ENCODE measurements at places on chromosomes 5 and 9.

DNA sequence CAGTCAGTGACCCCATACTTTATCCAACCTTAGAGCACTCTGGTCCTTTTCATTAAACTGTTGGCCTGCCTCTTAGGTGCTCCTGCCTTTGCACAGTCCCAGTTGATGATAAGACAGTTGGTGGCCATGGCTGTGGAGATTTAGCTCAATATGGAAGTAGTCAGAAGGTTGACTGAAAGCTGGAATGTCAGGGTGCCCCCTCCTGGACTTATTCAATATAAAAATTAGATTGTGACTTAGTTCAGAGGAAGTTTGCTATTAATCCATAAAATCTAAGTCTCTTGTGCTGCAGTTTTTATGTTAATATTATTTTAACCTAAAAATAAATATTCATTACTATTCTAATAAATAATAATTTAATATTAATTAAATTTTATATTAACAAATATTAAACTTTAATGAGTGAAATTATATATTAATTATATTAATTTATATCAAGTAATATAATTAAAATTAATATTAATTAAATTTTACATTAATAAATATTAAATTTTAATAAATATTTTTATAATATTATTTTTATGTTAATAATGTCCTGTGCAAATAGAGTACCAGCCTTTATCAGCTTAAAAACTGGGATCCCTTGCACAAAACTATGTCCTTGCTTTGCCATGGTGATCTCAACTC, 77.7 kb upstream of the ADAMTSL1 start:
- DNase-seq, result no peak

GRCh38 chr5:172548981-172549687, 91.9 kb upstream of the NEURL1B start:
- no peak for DNase-seq

DNA sequence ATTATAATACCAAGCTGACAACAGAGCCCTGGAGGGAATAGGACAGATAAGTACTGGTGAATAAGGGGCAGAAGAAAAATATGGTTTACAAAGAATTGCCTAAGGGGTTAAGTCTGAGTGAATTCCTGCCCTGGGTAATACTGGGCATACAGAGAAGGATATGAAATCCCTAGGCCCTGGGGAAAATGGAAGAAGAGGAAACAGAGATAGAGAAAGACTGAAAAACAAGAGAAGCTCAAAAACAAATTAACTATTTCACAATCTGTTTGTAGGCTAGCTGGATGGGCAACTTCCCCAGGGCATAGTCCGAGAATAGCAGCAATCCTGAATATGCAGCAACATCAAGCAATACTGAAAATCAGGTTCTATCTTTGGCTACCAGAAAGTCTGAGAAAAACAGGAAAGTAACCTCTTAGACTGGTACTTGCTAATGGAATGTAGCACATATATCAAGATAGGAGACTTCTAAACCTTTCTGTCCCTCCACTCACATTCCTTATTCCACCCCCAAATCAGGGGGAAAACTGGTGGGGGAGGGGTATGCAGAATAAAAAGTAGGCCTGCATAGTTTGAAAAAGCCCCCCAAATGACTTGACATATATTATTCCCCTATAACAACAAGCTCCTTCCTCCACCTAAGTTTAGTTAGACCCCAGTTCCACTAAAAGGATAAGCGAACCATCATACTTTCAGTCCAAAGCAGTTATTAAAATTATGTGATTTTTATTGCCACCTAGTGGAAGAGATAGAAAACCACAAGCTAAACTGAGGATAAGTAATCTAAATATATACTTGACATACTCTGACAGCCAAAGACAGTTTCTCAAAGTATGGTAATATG, 20.6 kb downstream of the SLC38A9 start:
- DNase-seq, result no peak

- no peak for DNase-seq
Observed at GRCh38 chr9:123033864-123034601, 566 bp downstream of the GPR21 start.

DNA sequence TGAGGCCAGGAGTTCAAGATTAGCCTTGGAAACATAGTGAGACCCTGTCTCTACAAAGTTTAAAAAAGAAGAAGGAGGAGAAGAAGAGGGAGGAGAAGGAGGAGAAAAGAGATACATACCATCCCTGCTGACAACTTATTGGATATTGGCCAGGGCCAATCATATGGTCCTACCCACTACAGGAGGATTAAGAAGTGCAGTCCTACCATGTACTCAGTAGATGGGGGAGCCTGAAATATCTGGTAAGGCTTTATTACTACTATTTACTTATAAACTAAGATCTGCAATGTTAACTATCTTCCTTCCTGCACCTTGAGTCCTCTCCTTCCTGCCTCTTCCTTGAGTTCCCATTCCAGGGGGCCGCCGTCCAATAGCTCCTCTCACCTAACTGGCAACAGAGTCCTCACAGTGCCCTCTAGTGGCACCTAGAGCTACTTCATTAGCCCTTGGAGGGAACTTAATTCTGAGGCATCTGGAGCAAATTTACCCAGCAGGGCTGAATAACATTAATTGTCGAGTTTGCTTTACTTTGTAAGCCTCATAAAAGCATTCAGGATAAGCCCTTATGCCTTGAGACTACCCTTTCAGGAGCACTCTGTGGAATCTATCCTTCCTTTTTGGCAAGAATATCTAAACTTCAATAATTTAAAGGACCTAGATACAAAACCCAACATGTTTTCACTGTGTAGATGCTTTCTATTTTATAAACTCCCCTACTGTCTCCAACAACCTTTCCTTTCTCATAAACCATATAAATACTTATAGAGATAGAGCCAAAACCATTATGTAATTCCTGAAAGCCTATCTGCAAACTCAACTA, 39.1 kb upstream of the RANBP6 start:
- DNase-seq, result peak; percentile 30

GRCh38 chr5:180832638-180833068, 28.4 kb downstream of the ZFP62 start:
- no peak for DNase-seq

DNA sequence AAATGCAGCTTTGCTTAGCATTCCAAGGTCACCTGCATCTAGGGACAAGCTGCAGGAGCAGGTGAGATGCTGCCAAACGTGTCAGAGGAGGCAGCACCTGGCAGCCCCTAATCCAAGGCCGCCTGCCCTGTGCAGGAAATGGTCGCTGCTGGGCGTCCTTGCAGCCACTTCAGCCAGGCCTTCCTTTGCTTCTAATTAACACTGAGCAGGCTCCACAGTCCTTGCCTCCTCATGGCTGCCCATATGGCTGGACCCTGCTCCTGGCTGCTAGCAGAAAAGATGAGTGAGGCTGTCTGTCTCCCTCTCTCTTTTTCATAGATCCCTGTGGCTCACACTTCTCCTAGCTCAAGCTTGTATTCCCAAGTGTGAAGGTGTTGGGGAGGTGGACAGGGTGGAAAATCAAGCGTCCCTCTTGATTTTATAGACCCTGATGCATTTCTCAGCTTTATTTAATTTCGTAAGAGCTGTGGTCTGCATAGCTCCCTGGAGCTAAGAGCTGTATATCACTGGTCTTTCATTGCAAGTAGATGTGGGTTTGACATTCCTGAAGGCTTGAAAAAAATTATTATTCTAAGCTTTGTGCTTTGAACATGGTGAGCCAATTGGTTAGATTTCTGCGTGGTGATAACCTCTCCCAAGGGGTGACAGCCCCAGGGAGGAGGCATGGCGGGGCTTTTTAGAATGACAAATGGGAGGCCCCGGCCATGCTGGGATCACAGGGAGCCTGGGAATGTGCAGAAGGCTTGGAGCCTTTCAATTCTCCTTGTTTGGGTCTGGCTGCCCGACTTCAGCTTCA, 193.8 kb downstream of the SLIT3 start:
- no peak for DNase-seq

- DNase-seq, result no peak
Observed at GRCh38 chr9:16057541-16057940, 504.7 kb downstream of the CCDC171 start.

GRCh38 chr5:128424646-128425045, 113.4 kb downstream of the FBN2 start:
- no peak for DNase-seq

DNA sequence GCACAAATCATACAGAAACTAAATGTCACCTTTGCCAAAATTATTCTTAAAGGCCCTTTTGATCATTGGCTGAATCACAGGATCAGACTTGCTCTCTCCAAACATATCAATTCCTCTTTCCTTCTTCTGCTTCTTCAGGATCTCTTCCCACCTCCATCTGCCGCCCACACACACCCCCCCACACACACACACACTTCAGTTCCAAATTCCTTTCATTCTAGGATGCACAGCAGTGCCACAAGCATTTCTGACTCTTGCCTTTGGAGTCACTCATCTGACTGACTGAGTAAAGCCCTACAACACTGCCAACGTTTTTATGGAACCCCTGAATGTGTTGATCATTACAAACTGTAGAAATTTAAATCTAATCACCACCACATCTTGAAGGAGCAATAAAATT, 22.9 kb downstream of the DNAH5 start:
- peak; percentile 46 for DNase-seq

- no peak for DNase-seq
Observed at GRCh38 chr5:1510631-1511030, 13.1 kb downstream of the LPCAT1 start.

DNA sequence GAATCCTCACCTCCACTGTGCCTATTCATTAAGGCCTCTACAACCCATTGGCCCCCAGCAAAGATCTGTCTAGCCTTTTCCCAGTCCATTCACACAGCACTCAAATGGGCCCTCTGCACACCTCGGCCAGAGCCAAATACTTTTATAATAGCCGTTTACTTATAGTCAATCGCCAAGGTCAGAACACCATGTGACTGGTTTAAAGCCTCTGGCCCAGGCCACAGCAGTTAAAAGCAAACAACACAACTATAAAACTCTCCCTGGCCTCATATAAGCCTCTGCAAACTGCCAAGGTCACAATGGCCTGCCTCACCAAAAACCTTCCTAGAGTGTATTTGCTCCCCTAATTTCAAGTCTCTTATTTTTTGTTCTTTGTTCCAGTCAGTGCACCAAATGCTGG, 562.6 kb downstream of the CAAP1 start:
- DNase-seq, result no peak

DNA sequence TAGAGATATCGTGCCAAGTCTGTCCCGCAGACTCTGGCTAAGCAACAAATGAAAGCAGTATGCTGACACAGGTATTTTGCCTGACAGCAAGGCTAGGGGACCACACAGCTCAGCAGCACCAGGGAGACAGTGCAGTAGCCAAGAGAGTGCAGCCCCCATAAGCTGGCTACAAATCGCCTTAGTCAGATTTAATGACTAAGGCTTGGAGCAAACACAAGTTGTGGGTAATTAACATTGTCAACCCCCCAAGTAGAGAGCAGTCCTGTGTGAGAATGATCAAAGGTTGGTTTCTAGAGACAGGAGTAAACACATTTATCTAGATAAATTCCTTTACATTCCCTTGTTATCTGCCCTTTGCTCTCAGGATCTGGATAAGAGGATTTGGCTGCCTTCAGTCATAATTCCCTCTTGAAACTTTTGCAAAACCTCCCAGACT, 1434.5 kb upstream of the CDH6 start:
- no peak for DNase-seq

- no peak for DNase-seq
Observed at GRCh38 chr5:129041196-129041881, 53.2 kb upstream of the ISOC1 start.

- DNase-seq, result no peak
Observed at GRCh38 chr5:16600397-16600796, 16.4 kb downstream of the RETREG1 start.

DNA sequence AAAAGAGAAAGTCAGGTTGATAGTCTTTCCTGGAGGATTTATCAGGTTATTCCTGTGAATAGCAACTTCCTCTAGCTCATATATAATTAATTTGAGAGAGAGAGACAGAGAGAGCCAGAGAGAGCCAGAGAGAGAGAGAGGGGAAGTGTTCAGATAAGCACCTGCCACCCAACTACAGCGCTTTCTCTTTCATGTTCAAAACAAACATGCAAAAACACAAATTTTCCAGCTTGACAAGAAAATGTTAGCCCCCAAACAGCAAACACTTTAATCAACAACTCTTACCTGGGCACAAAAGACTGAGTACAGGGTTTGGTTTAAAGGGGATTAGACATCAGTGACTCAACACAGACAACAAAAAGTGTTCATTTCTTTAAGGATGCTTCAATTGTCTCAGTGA, 61.7 kb upstream of the PLPP6 start:
- no peak for DNase-seq

DNA sequence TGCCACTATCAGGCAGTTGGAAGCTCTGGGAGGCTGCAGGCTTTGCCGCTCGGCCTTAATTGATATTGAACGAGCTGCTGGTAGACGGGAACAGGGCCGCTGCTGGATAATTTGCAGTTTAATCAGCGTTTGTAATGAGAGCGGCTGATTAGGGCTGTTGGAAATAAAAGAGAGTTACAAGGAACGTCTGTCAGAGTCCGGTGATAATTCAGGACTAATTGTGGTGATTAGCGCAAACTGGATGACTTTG, 68.2 kb upstream of the TBCA start:
- DNase-seq, result no peak

- DNase-seq, result no peak
Observed at GRCh38 chr5:36815871-36816270, 60.7 kb upstream of the NIPBL start.

DNA sequence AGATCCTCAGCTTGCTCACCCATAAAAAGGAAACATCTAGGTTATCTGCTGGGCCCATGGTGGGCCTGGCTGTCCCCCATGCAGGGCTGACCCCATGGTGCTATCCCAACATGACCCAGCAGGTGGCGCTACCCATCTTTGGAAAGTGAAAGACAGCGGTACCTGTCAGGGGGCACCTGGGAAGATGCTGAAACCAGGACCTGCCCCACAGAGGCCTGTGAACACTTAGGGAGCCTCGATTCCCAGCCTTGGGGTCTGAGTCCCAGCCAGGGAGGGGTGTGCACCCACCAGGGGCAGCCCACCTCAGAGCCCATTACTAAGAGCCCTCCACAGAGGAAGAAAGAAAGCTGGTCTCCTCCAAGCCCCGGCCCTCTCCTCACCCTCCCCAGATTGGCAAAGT, 46.6 kb upstream of the IPPK start:
- no peak for DNase-seq

- DNase-seq, result no peak
Observed at GRCh38 chr5:116572350-116573278, 2.0 kb downstream of the SEMA6A start.

GRCh38 chr5:67350618-67351201, 154.1 kb upstream of the CD180 start:
- DNase-seq, result no peak

DNA sequence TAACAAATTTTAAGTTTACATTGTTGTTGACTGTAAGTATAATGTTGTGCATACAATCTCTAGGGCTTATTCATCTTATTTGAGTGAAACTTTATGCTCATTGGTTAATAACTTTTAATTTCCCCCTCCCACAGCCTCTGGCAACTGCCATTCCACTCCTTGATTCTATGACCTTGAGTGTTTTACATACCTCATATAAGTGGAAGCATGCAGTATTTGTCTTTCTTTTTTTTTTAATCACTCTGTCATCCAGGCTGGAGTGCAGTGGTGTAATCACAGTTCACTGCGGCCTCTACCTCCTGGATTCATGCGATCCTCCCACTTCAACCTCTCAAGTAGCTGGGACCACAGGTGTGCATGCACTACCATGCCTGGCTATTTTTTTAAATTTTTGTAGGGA, 83.9 kb downstream of the KCTD16 start:
- no peak for DNase-seq

All from epithelial cell of proximal tubule (primary cell).